ENCODE measurements at places on chromosomes 4 and X.
A peak's percentile ranks its signal among the peaks of the same experiment; 100 is the strongest.

DNA sequence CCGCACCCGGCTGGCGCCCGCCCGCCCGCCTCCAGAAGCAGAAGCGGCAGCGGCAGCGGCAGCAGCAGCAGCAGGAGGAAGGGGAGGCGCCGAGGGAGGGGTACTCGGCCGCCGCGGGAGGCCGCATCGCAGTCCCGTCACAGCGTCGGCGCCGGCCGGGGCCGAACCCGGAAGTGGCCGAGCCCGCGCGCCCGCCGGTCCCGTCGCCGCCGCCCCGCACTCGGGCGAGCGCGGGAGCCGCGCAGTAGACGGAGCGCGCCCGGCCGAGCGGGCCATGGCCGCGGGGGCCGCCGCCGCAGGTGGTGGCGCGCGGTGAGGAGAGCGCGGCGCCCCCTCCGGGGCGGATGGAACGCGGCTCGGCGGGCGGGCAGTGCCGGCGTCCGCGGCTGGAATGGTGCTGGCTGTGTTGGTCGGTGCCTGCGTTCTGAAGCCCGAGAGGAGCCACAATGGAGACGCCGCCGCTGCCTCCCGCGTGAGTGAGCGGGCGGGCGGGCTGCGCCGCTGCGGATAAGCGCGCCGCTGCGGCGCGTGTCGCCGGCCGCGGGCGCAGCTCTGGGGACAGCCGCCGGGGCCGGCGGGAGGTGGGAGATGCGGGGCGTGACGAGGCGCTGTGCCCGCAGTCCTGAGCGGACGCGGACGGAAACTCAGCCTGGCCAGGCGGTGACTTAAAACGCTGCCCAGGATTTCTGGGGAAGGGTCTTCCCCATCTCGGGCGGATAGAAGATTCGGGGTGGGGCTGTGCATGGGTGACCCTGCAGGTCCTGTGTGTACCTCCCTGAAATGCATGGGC lies at the start of gene KLHL2:
Gene KLHL2, plus strand, starts transcription at position 131 of the 790 bp plus-strand sequence. Its CDS starts 316 bp downstream, at position 447.
- peak; percentile 61 for DNase-seq

DNA sequence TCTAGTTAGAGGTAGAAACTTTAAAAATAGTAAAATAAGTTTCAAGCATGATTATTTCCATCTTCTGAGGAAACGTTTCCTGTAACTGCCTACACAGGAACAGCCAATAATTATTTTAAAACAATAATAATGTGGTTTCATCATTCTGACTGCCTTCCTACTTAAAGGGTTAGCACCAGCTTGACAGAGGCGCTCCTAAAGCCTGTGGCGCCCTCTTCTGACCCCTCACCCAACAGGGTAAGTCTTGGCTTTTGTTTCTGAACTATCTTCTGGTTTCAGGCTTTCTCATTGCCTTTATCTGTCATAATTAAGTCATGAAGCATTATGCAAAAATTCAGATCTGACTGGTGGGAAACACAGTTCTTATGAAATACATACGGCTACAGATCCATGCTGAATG lies 96.7 kb downstream of the ITM2A start:
- no peak for DNase-seq

DNA sequence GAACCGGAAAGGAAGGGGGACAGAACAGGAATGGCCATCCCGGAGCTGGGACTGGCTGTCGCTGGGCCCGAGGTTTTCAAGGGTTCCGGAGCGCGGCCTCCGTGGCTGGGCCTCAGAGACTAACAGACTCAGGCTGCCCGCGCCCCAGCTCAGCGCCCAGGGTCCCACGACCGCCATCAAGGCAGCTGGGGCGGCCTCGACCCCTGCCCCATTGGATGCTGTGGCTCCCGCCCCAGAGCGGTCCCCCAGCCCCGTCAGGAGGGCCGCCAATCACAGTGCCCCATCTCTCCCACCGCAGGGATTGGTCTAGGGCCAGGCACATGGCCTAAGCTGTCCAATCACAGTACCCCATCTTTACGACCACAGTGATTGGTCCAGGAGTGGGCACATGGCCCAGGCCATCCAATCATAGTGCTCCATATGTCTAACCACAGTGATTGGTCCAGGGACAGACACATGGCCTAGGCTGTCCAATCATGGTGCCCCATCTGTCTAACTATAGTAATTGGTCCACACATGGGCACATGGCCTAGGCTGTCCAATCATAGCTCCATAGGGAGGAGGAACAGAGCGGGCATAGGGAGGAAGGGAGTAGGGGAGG lies 105.3 kb upstream of the NKX1-1 start:
- no peak for DNase-seq

- DNase-seq = no peak
These were observed 1.3 kb upstream of the PDE6B start for GRCh38 chr4:623914-624566.

DNA sequence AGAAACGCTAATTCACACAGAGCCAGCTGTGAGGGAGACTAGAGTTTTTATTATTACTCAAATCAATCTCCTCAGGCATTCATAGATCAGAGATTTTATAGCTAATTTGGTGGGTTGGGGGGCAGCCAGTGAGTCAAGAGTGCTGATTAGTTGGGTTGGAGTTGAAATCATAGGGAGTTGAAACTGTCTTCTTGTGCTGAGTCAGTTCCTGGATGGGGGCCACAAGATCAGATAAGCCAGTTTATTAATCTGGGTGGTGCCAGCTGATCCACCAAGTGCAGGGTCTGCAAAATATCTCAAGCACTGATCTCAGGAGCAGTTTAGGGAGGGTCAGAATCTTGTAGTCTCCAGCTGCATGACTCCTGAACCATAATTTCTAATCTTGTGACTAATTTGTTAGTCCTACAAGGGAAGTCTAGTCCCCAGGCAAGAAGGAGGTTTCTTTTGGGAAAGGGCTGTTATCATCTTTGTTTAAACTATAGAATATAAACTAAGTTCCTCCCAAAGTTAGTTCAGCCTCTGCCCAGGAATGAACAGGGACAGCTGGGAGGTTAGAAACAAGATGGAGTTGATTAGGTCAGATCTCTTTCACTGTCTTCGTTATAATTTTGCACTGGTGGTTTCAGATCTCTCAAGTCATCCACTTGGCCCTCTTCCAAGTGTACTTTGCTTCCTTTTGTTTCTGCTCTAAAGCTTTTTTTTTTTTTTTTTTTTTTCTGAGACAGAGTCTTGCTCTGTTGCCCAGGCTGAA lies 5.4 kb upstream of the NAA11 start:
- no peak for DNase-seq

GRCh38 chr4:96407738-96408463 lies 568.0 kb downstream of the PDHA2 start:
- no peak for DNase-seq

DNA sequence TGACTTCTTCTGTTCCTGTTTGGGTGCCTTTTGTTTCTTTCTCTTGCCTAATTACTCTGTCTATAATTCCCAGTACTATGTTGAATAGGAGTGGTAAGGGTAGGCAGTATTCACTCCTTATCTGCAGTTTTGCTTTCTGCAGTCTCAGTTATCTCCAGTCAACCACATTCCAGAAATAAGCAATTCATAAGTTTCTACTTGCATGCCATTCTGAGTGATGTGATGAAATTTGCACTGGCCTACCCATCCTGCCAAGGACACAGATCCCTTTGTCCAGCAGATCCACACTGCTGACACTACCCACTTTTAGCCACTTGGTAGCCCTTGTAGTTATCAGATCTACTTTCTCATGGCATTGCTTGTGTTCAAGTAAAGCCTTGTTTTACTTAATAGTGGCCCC lies 971.6 kb upstream of the INTU start:
- DNase-seq = no peak

- no peak for DNase-seq
These were observed 109.5 kb downstream of the FRYL start for GRCh38 chr4:48670587-48670986.

DNA sequence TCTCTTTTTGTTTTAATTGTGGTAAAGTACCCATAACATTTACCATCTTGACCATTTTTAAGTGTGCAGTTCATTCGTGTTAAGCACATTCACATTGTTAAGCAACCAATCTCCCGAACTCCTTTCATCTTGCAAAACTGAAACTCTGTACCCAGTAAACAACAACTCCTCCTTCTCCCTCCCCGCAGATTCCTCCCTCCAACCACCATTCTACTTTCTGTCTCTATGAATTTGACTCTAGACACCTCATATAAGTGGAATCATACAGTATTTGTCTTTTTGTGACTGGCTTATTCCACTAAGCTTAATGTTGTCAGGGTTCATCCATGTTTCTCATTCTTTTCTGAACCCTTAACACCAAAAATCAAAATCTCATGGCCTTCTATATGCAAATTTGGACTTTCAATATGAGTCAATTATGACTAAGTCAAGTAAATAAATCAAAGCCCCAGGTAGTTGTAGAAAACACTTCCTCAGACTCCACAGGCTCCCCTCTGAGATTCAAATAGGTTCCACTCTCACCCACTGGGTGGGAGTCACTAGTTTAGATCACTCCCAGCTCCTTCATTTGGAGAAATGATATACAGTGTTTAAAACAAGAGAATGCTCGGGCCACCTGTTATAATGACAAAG lies 9.8 kb upstream of the RTL5 start:
- no peak for DNase-seq

DNA sequence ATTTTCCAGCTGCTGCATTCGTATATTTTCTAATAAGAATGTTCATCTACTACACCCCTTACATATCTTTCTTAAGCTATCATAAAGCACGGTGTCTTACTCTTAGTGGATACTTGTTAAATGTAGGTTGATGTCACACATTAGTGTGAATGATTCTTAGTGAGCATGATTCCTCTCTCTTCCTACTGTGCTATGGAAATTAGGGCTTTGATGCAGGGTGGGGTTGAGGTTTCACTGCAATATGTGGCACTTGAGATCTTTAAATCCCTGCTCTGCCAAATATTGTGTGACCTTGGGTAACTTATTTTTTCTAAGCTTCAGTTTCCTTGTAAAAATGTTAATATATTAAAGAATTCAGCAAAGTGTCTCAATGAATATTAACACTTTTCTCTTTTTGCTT lies 188.4 kb downstream of the PDGFRA start:
- DNase-seq = no peak

DNA sequence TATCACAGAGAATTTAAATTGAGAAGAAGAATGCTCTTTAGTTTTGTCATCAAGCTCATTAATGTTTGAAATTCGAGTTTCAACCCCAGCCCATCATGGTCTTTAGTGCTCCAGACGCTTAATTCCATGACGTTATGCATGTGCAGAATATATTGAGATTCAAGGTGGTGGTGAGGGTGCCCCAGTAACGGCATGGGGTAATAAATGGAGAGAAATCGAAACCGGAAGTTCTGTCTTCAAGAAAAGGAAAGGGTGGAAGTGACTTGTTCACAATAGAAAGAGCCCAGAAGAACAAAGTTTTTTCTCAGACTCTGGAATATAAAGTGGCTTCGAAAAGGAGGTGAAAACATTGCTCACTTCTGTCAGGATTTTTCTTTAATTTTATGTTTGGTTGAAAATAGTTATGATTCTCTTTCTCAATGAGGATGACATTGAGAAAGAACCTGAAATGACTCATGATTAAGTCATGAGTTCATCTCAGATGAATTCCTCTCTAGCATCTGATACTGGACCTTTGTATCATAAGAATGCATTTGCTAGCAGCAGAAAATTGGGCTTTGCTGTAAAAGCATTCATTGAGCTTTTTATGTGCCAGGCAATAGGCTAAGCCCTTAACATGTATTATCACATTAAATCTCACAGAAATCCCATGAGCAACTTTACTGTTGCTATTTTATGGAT lies 779 bp upstream of the DDX60L start:
- no peak for DNase-seq

DNA sequence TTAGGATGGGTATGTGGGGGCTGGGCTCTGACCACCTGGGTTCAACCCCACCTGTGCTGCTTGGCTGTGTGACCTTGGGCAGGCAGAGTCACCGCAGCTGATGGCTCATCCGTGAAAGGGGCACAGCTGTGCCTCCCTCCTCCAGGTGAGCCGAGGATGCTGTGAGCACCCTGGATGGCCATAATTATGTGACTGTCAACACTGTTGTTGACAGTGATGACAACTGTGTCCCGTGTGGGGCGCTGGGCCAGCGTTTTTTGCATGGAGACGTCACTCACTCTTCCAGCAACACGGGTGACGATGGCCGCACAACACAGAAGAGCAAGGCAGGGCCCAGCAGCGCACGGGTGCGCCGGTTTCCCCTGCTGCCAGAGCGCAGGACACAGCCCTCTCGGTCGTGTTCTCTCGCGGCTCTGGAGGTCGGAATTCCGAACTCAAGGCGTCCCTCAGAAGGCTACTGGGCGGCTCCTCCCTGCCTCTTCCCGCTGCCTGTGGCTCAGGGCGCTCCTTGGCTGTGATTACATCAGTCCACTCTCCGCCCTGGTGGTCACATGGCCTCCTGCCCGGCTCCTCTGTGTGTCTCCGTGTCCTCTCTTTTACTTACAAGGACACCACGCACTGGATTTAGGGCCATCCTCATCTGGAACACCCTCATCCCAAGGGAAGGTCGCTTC lies 1.3 kb downstream of the SH3TC1 start:
- no peak for DNase-seq

GRCh38 chrX:132119821-132120515 lies 7.9 kb downstream of the FRMD7 start:
- DNase-seq = no peak

GRCh38 chr4:14868426-14869395 lies 133.6 kb upstream of the CPEB2 start:
- no peak for DNase-seq

DNA sequence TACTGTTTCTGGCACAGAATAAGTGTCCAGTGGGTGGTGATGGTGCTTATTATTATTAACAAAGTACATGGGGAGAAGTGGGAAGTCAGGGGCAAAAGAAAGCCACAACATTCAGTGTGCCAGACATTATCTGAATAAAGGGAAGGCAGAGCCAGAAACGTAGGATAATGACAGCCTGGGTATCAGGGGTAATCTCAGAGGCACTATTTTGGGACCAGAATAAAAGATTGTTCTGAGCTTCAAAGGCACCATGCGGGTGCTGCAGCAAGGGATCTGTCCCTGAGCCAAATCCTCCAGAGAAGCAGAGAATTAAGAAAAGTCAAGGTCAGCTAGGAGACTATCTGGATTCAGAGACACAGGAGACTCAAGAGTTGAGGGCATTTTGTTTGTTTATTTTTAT lies 328.8 kb upstream of the GATB start:
- DNase-seq = no peak

DNA sequence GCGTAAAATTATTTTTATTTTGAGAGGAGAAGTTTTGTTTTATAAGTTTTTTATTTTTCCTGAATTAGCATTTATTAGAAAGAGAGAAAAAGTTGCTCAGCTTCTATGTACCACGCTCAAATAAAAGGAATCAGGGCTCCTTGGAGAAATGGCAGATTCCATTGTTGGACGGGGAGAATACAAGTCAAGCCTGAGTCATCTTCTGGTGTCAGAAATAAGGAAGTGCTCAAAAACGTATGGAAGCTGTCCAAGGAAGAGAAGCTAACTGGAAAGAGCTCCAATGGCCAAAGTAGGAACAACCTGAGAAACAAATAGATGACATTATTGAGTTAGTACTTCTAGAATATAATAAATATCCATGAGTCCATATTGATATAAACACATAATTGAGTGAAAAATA lies 89.3 kb upstream of the NEIL3 start:
- no peak for DNase-seq

DNA sequence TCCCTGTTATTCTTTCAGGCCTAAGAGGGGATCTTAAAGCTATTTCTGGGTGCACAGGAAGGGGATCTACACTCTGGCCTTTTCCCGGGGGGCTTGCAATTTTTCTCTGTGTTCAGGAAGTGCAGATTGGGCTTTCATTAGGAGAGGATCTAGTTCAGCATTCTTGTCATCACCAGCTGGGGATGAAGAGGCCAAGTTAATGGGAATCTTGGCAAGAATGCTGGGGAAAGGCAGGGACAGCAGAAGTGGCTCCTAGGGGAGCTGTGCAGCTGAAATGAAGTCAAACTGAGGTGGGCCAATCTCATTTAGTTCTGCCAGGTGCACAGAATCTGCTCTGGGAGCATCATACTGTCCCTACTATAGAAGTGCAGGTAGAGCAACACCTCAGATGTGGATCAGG lies 40.9 kb upstream of the ESX1 start:
- DNase-seq = no peak

Measured in progenitor cell of endocrine pancreas (in vitro differentiated cells).